T-helper 17 cell (primary cell): ENCODE measurements at places on chromosomes 11 and 22.

DNA sequence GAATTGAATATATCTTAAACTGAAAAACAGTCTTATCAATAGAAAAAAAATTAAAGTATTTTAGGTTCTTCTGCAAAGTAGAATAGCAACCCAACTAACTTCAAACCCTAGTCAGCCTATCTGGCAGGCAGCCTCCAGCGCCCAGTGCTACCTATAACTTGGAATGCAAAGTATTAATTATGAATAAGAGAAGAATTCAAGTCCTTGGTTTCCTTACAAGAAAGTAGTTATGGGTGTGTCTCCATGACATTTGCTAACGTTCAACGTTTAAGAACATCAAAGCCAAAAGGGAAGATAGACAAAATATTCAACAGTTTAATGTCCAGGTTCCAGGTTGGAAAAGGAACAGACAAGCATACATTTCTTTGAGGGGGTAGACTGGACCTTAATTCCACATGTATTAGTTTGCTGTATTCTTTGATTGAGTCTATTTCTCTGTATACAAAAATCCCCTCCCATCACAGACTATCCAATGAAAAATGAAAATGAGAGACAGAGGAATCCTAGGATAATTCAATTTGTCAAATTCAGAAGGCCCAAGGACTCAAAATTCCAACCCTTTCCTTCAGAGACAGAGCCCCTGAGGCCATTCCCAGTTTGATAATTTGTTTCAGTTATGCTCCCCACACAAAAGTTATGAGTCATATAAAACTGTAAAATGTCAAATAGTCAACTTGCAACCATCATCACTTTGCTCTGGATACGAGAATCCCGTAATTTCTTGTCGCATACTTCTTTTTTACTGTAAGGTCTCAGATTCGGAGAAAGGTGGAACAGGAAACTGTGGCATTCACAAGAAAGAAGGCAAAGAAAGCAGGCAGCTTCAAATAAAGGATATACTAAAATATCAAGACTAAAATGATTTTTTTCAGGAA lies 83.7 kb upstream of the CHRM4 start:
- DNase-seq = no peak

DNA sequence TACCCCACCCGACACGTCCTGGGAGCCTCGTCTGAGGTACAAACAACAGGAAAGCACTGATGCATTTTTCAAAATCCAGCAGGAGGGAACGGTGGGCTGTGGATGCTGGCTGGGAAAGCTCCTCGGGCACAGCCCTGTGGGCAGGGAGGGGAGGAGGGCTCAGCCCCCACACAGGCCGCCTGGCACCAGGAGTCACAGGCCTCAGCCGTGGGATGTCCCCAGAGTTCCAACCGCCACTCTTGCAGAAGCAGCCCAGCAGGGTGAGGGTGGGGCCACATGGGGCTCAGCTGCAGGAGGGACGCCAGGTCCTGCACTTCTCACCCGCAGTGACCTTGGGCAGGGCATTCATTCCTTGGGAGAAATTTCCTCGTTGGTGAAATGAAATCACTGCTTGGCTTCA lies 274.6 kb downstream of the BRD1 start:
- no peak for DNase-seq

DNA sequence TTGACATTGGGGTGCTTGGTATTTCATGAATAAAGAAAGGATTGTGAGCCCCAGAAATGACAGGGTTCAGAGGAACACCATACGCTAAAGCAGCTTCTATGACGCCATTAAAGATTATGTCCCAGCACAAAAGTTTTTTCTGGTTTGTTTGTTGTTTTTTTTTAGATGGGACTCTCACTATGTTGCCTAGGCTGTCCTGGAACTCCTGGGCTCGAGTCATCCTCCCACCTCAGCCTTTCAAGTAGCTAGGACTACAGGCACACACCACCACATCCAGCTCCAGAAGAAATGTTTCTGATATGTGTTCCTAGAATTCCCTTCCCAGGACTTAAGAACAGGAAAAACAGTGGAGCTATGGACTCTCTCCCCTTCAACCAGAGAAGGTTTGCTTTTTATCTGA lies 2.6 kb upstream of the RHOG start:
- DNase-seq = no peak

DNA sequence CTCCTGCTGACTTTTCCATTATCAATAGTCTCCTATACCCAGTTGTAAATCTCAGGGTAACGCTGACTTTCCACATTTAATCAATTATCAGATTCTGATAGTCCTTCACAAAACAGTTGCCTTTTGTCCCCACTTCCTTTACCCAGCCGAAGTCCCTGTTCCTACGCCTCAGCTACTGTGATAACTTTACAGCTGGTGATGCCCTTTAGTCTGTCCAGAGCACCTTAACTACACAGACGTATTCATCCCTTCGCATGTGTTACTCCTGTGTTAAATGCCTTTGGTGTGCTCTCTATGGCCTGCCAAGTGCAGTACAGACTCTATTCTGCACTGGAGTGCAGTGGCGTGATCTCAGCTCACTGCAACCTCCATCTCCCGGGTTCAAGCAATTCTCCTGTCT lies 20.2 kb downstream of the SSH3 start:
- no peak for DNase-seq

DNA sequence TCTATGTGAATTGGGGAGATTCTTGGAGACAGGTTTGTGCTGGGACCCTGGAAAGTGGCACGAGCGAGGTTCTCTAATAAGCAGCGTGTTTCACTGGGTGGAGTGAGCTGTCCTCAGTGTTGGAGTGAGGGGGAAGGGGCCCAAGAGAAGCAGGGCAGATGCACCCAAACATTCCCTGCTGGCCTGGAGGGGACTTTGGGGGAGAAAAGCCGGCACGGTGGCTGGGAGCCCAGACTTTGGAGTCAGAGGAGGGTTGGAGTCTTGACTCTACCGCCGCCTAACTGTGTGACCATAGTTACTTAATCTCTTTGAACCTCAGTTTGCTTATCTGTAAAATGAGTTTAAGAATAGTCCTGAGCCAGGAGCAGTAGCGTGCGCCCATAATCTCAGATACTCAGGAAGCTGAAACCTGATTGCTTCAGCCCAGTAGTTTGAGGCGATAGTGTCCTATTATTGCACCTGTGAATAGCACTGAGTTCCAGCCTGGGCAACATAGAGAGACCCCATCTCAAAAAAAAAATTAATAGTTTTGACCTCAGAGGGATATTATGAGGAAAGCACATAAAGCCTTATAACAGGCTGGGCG lies 614 bp downstream of the NR1H3 start:
- no peak for DNase-seq

DNA sequence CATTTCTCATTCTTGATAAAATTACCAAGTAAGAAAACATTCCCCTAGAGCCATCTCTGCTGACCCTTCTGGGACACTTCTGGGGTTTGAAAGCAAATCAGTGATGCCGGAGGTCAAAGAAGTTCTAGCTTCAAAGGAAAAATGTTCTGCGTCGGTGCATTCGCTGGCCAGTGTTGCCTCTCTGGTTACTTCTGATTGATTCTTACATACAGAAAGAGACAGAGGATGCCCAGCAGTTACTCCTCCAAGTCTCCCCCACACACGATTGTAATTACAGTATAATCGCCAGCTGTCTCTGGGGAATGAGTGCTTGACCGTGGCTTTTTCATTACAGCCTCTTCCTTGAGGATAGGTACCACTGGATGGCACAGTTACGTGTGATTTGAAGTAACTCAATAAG lies 150.9 kb downstream of the SNX19 start:
- no peak for DNase-seq

GRCh38 chr11:104484804-104485554 lies 321.0 kb upstream of the PDGFD start:
- no peak for DNase-seq

GRCh38 chr22:33873186-33873585 lies 47.1 kb downstream of the LARGE1 start:
- no peak for DNase-seq

GRCh38 chr11:75497788-75498409 lies 27.8 kb downstream of the GDPD5 start:
- DNase-seq = no peak

DNA sequence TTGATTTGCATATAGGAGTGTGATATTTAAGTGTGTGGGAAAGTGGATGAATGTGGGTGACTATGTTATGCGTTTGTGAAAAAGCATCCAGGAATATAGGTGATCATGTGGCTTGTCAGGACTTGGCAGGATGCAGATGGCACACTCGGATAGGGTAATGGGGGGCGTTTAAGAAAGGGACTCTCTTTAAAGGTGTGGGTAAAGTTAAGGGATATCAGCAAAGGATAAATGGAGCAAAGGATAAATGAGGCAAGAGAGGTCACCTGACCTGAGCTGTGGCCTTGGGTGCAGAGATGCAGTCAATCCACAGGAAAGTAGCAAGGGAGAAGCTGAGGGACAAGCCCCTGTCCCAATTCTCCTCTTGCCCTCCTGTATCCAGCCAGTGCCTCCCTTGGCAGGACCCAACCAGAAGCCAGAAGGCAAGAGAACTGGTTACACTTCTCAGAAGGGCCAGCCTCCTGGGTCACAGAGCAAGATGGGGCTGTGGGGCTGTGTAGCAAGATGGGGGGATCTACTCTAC lies 47.5 kb upstream of the GRAMD1B start:
- DNase-seq = no peak

GRCh38 chr22:42801252-42802080 lies 55.6 kb downstream of the ARFGAP3 start:
- DNase-seq = no peak

DNA sequence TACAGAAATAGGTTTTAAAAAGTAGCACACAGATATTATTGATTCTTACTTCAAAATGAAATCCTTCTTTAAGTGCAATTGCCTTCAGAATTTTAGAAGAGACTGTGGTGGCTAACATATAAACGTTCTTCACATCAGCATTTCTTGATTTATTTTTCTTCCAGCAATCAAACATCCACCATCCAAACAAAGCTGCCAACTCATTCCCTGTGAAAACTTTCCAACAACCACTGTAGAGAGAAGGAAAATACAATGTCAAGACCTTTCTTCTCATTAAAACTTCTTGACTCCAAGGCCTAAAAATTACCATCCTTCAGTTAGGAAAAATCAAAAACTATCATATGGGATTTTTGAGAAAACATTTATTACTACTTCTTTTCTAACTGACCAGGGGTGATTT lies 34.0 kb upstream of the P4HA3 start:
- no peak for DNase-seq

DNA sequence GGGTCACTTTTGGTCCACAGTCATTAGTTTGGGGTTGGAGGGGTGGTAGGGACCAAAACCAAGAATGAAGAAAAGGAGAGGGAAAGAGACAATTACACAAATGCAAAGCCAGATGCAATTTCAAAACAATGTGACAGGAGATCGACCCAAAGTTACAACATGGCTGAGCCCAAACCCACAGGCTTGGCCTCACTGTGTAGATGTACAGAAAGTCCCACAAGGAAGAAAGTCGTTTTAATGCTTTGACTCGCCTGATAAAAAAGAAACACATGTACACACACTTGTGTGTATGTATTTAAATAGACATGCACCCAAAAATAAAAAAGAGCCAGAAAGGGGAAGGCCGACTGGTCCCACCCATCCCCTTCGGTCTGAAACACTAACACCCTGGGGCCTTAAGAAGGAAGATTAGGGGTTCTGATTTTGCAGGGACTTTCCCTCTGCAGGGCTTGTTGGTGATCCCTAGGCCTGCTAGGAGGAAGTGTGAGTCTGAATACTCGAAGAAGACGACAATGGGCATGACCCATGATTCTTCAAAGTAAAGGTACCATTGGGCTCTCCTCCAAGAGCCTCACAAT lies 104.1 kb downstream of the ETS1 start:
- no peak for DNase-seq

DNA sequence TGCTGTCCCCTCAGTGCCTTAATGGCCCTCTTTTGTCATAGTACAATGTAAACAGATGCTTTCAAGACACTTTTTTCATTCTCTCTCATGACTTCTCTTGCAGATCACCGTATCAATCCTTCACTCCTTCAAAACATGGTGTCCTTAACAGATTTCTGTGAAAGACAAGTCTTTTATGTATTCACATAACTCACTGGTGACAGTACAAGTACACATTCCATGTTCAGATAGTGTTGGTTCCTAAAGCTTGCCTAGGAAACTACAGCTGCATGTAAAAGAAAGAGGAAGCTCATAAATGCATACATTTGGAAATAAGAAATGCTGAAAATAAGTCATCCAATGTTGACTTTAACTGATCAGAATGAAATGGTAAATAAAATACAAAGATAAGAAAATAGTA lies 5.0 kb upstream of the OR52E6 start:
- DNase-seq = no peak

GRCh38 chr11:76768909-76769560 lies 14.1 kb upstream of the TSKU start:
- no peak for DNase-seq
